ENCODE measurements at places on chromosomes 6 and 20.

GRCh38 chr6:36373368-36374019, 14.0 kb downstream of the ETV7 start:
- DNase-seq, result no peak

GRCh38 chr20:59703046-59703445, 98.7 kb downstream of the PHACTR3 start:
- no peak for DNase-seq

DNA sequence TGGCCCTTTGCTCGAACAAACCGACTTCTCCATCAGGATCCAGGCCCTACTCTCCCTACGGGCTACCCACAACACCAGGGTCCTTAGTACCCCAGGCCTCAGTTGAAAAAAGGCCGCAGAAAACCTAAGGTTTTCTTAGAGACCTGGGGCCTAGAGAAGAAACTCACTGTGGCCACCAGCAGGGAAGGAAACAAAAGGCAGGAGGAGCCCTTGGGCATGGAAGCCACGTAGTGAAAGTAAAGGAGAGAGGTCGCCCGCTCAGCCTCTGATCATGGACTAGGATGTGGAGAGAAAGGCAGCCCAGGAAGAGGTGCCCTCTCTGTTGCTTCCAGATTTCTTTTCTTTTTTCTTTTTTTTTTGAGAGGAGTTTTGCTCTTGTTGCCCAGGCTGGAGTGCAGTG, 31.5 kb downstream of the CPNE5 start:
- DNase-seq, result no peak

GRCh38 chr6:159178847-159179246, 9.6 kb downstream of the FNDC1 start:
- no peak for DNase-seq

- DNase-seq, result no peak
Measured at GRCh38 chr20:13692802-13693736, 54.3 kb upstream of the TASP1 start.

DNA sequence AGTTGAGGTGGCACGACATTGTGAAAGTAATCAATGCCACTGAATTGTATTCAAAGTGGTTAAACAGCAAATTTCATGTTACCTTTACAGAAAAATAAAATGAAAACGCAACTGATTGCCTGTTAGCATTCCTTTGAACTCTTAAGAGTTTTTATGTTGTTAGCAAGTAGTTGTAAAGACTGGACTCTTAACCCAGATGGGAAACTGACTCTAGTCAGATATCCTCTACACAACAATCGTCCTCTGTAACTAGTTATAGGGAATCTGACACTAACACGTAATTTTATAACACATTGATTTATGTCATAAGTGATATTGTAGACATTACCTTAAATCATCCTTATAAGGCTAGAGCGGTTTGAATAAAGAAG, 3.0 kb upstream of the FBXO9 start:
- DNase-seq, result no peak

GRCh38 chr6:47357827-47358226, 48.1 kb upstream of the TNFRSF21 start:
- no peak for DNase-seq

GRCh38 chr20:36262440-36262839, 26.2 kb downstream of the AAR2 start:
- no peak for DNase-seq

- DNase-seq, result no peak
Measured at GRCh38 chr6:2432292-2432691, 186.9 kb upstream of the GMDS start.

DNA sequence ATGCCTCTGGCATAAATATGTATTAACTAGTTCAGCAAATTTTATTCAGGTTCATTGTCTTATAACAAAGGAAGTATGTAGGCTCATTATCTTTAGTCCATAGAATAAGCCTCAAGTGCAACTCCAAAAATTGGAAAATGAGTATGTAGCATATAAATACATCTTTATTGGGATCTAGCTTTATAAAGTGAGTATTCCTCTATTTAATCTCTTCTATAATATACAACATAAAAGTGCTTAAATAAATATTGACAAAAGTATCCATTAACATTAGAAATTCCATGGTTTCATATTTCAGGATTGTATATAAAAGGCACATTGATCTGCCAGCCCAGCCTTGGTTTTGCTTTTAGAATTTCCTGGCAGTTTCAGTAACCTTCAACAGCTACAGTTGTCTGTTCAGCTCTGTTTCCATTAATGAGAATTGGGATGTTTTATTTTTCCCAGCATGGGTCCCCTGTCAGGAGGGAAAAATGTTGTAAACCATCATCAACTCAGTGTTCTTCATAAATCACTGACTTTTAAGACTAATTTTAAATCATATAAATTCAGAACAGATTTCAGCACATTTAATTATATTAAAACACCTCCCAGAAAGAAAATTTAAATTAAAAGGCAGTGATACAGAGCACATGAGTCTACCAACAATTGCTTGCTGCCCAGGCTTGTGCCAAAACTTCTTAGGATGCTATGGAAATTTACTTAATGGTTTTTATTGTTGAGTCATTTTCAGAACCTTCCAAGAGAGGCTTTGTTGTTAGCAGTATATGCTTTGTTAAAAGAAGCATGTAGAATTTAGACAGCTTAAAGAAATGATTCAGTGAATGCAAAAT, 119.7 kb downstream of the ADGRG6 start:
- DNase-seq, result no peak

DNA sequence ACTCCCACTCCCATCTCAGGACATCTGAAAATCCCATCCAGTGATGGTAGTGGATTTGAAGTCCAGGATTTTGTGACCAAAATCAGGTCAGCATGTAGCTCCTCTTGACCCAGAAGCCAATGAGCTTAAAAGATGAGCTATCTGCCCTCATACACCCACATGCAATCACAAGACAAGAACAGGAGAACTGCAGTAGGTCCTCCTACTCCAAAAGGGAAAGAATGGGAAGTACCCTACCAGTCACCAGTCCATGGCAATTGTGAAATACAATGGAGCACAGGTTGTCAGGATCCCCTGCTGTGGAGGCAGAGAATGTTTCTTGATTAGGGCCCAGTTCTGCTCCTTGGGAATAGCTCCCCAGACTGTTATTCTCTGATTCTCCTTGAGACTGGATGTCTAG, 347.3 kb upstream of the CNR1 start:
- no peak for DNase-seq

GRCh38 chr20:60583741-60584140, 625.5 kb downstream of the CDH26 start:
- DNase-seq, result no peak

DNA sequence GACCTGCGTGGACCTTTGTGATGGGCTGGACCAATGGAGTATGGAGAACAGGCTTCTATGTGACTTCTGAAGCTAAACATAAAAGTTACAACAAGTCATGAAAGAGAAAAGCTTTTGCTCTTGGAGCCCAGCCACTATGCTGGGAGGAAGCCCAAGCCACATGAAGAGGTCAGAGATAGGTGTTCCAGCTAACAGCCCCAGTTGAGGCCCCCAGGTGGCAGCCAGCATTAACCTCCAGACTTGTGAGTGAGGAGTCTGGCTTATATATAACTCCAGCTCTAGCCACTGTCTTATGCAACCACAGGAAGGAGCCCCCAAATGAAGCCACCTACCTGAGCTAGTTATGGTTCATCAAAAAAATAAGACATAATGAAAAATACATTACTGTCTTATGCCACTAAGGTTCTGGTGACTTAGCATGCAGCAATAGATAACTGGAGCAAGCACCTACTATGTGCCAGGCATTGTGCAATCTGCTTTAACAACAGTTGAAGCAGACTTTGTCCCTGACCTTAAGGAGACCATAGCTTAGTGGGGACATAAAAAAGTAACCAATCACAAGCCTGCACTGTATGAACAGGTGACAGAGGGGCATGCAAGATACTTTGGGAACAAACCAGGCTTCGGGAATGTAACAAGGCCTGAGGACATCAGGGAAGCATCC, 599.6 kb downstream of the PTPRT start:
- DNase-seq, result no peak

- no peak for DNase-seq
Measured at GRCh38 chr6:158421381-158421780, 109.1 kb downstream of the TULP4 start.

- DNase-seq, result no peak
Measured at GRCh38 chr6:98836962-98837944, 2.9 kb downstream of the POU3F2 start.

DNA sequence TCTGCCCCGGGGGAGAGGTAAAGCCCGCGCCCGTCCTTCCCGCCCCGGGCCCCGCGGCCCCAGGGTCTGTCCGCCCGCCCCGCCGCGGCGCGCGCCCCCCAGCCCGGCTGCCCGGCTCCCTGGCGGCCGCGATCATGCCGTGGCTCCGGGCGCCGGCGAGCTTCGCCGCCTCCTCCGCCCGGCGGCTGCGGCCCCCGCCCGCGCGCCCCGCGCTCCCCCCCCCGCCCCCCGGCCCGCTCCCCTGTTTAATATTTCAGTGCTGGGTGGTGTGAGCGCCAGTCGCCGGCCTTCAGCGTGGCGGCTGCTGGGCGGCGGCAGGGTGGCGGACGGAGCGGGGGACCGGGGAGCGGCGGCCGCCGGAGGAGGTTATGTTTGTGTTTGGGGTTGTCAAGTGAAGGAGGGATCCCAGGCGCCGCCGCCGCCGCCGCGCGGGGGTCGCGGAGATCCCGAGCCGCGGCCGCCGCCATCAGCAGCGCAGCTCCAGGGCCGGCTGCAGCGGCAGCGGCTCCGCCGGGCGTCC, at the start of gene HIVEP1:
Gene HIVEP1, plus strand, starts transcription at position 275 of the 520 bp plus-strand sequence. CDS start 3,317 bp downstream, outside the sequence.
- DNase-seq, result peak; percentile 33

GRCh38 chr6:97275804-97276203, 7.2 kb downstream of the MMS22L start:
- DNase-seq, result no peak

GRCh38 chr6:137678451-137678850, 184.3 kb upstream of the OLIG3 start:
- DNase-seq, result no peak

GRCh38 chr6:160088784-160089533, 32.7 kb upstream of the SLC22A1 start:
- no peak for DNase-seq

DNA sequence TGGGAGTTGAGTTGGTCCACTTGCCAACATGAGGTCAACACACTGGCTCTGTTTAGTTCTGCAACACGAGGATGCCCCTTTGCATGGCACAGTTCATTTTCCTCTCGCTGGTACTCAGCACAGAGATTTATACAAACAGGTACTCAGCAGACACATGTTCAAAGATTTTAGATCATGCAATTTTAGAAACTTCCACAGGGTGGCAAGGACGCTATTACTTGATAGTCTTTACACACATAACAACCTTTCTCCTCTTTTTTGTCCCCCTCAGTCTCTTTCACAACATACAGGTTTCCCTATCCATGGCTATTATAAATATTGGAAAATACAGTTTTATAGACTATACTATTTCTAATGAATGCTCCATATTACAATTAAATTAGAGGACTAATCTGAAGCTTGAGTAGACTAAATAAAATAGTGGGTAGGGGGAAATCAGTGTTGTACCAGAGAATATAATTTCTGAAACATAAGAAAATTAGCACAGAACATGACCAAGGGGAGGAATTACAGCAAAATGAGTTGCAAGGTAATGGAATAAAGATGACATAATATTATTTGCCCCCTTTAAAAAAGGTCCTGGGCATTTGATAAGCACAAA, 331.8 kb upstream of the BTBD3 start:
- DNase-seq, result no peak

- no peak for DNase-seq
Measured at GRCh38 chr6:140105857-140106256, 731.4 kb upstream of the CITED2 start.

- peak; percentile 78 for DNase-seq
Measured at GRCh38 chr6:36360241-36361054, 23.8 kb upstream of the BNIP5 start.

DNA sequence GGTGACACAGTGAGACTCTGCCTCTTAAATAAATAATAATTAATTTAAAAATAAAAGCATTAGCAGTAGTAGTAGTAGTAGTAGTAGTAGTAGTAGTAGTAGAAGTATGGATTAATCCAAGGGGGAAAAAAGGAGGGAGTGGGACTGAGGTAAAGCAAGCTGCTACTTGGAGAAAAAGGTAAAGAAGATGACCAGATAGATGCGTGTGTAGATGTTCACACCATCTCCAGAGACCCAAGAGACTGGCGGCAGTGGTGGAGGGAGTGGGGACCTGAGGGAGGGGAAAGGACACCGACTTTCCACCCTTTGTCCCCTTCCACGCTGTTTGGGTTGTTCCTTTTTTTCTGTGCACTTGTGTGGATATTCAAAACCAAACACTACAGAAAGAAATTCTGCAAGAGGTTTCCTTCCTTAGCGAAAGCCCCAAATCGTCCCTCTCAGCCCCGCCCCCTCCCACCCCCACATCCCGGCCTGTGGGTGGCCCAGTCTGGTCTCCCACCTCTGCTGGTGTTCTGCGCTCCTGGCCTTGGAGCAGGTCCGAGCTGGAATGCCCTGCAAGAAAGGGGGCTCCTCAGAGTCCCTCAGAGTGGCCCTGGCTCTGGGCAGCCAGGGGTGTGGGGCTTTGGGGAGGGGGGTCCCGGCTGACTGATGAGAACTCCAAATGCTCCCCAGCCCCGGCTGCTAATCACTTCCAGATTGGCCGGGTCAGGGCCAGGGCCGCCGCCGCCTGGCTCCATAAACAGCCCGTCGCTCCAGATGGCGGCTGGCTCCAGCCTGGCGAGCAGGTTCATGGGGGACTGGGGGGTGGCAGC, 60.2 kb downstream of the UBE2V1 start:
- no peak for DNase-seq

GRCh38 chr6:47690791-47691190, 7.6 kb upstream of the ADGRF4 start:
- DNase-seq, result no peak

DNA sequence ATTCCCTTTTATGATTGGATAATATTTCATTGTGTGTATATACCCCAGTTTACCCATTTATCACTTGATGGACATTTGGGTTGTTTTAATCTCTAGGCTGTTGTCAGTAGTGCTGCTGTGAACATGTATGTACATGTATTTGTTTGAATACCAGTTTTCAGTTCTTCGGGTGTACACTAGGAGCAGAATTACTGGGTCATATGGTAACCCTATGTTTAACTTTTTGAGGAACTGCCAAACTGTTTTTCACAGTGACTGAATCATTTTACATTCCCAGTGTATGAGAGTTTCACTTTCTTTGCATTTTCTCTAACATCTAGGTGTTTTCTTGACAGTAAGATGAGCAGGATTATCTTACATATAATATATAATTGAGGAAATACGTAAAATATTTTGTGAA, 44.7 kb upstream of the ADIG start:
- no peak for DNase-seq

DNA sequence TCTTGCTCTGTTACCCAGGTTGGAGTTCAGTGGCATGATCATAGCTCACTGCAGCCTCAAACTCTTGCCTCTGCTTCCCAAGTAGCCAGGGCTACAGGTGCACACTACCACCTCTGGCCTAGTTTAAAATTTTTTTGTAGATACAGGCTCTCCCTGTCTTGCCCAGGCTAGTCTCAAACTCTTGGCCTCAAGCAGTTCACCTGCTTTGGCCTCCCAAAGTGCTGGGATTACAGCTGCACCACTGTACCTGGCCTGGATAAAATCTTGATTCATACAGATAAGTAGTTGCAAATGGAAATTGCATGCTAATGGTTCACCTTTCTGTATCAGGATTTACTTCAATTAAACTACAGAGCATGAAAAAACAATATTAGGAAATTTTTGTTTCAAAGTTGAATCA, 4.2 kb downstream of the CD2AP start:
- no peak for DNase-seq
